Transverse colon (tissue), 4 donors: ENCODE measurements at places on chromosomes 2 and 18. TPM values are rescaled to one million over a fixed set of nuclear protein-coding genes. Genes with fewer than 3 reads are reported as not detected.

DNA sequence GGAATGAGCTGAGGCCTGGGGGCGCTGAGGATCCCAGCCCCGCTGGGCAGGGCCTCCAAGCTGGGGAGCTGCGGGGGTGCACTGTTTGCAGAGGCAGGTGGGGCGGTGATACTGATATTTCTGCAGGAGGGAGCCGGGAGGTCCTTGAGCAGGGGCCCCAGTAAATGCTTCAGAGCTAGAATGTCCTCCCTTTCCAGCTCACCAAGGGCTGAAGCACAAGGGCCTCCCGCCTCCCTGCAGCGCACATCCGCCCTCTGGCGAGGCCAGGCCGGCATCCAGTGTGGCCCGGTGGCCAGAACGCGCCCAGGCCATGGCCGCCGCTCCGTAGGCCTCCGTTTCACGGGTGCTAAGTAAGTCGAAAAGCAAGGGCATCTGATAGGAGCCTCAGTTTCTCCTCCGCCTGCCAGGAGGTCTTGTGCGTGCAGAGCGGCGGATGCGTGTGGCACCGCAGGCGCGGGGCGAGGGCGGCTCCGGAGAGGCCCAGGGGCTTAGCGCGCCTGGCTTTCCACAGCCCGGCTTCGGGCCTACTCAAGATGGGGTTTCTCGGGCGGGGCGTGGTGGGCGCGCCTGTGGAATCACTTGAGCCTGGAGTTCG, 29.5 kb upstream of the CHMP1B start:
- H3K4me3 ChIP-seq, result no peak overlapping the region
- no peaks in the 10 kb centered on the region for H3K4me1 ChIP-seq
- DNase-seq, result no peak

- H3K4me1 ChIP-seq, result peaks cover 7% of the 10 kb centered on the region
- H3K27me3 ChIP-seq, result no peaks in the 10 kb centered on the region
- no peak for DNase-seq
- no peaks in the 10 kb centered on the region for H3K36me3 ChIP-seq
These were observed 169.9 kb upstream of the SLC39A10 start for GRCh38 chr2:195486987-195487644.

DNA sequence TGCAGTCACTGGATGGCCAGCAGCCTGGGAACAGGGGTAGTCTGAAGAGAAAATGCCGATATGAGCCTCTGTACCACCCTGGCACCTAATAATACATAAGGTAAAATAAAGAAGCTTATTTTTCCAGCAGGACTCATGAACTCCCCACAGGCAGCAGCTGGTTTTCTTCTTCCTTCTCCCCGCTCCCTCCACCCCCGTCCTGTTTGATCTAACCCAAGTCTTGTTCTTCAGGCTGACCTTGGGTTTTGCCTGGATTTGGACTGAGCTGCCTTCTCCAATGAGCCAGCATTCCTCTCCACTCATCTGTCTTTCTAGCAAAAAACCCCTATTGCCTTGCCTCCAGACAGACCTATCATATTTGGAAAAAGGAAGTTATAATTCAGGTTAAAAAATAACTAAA, 111.8 kb downstream of the CELF4 start:
- no peak for DNase-seq
- peaks cover 7% of the 10 kb centered on the region for H3K4me1 ChIP-seq
- no peak overlapping the region for H3K4me3 ChIP-seq
- H3K36me3 ChIP-seq, result no peaks in the 10 kb centered on the region

- H3K27me3 ChIP-seq, result no peaks in the 10 kb centered on the region
- no peak overlapping the region for H3K27ac ChIP-seq
- H3K36me3 ChIP-seq, result no peaks in the 10 kb centered on the region
- no peaks in the 10 kb centered on the region for H3K4me1 ChIP-seq
- DNase-seq, result no peak
These were observed 141.7 kb upstream of the ATP5MC3 start for GRCh38 chr2:175323162-175323561.

GRCh38 chr2:183950673-183951072, 647.7 kb upstream of the ZNF804A start:
- H3K36me3 ChIP-seq, result no peaks in the 10 kb centered on the region
- no peak overlapping the region for H3K4me3 ChIP-seq
- H3K27me3 ChIP-seq, result no peaks in the 10 kb centered on the region
- no peak overlapping the region for H3K27ac ChIP-seq
- no peaks in the 10 kb centered on the region for H3K4me1 ChIP-seq
- no peak for DNase-seq

- H3K4me3 ChIP-seq, result no peak overlapping the region
- H3K4me1 ChIP-seq, result no peaks in the 10 kb centered on the region
- no peaks in the 10 kb centered on the region for H3K36me3 ChIP-seq
- no peaks in the 10 kb centered on the region for H3K27me3 ChIP-seq
These were observed 25.6 kb upstream of the GCFC2 start for GRCh38 chr2:75736276-75736675.

GRCh38 chr2:37654932-37655841, 16.3 kb downstream of the CDC42EP3 start:
- peaks cover 30% of the 10 kb centered on the region for H3K4me1 ChIP-seq
- no peaks in the 10 kb centered on the region for H3K36me3 ChIP-seq
- H3K27ac ChIP-seq, result peak overlapping the region; percentile 67
- no peak for DNase-seq

The DSEL gene
- total RNA-seq, result 1.9 TPM
